SJCRH30 (cell line): ENCODE measurements at places on chromosomes 1 and 21. TPM values are rescaled to one million over a fixed set of nuclear protein-coding genes. Genes with fewer than 3 reads are reported as not detected.

GRCh38 chr21:34889320-34889675 lies 159.8 kb downstream of the RUNX1 start:
- H3K4me3 ChIP-seq: peak overlapping the region; percentile 84
- peak overlapping the region; percentile 93 for H3K27ac ChIP-seq
- H3K4me1 ChIP-seq: no peaks in the 10 kb centered on the region
- DNase-seq: peak; percentile 73
- H3K27me3 ChIP-seq: no peaks in the 10 kb centered on the region

Gene PRDX1
- 821 and 837 TPM in 2 replicates for total RNA-seq

Gene SELE
- not detected in 2 replicates for total RNA-seq

Gene TAF13
- total RNA-seq: 52.2 and 54.2 TPM in 2 replicates
